Stimulated activated naive CD8-positive, alpha-beta T cell treated with anti-CD3 and anti-CD28 coated beads, Interleukin-15, Interleukin-2, amounts not matched to agents 100 U/mL and 50 U/mL, for 24 hours (primary cell): ENCODE measurements at places on chromosomes 11 and 22.

DNA sequence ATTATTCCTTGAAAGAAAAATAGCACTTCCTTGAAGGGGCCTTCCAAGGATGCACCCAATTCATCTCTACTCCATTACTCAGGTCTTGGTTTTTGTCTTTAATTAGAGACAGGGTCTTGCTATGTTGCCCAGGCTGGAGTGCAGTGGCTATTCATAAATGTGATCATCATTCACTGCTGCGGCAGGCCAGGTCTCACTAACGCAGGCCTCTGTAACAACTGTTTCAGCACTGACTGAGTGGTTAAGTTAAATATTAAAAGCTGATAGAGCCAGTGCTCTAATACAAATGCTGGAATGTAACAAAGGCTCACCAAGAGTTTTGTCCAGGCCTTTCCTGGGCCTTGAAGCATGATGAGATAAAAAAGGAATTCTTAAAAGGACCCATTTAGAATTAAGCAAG is 61.4 kb upstream of the GNAZ start:
- no peak for DNase-seq

DNA sequence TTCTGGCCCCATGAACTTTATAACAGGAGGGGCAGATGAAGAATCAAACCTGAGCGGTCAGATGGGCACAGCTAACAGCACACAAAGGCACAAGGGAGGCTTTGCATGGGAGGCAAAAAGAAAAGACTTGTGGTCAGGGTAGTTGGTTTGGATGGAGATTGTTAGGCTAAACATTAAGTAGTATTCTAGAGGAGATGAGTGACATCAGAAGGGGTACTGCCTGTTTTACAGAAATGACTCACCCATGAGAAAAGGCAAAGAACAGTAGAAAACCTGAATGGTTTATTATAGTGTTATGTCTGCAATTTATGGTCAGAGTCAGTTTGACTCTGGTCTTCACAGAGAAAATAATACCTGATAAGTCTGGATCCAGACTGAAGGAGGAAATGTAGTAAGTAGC is 129.8 kb upstream of the KIRREL3 start:
- no peak for DNase-seq

- no peak for DNase-seq
Observed at GRCh38 chr11:100855466-100856067, 168.5 kb downstream of the ARHGAP42 start.

DNA sequence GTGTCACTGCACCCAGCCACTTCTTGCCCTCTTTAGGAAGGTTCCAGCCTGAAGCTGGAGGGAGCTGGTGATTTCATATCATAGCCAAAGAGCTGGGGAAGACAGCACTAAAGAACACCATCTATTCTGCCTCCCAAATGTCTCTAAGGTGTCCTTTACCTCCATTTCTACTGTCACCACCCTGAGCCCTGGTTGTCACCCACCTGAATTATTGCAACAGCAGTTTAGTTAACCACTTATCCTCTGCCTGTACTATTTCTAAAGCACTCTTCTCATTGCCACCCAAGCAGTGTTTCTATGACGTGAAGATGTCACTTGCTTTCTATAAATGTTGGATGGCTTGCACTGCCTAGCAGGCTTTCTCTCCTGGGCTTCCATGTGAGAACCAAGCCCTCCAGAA is 69.4 kb upstream of the EED start:
- DNase-seq: no peak

DNA sequence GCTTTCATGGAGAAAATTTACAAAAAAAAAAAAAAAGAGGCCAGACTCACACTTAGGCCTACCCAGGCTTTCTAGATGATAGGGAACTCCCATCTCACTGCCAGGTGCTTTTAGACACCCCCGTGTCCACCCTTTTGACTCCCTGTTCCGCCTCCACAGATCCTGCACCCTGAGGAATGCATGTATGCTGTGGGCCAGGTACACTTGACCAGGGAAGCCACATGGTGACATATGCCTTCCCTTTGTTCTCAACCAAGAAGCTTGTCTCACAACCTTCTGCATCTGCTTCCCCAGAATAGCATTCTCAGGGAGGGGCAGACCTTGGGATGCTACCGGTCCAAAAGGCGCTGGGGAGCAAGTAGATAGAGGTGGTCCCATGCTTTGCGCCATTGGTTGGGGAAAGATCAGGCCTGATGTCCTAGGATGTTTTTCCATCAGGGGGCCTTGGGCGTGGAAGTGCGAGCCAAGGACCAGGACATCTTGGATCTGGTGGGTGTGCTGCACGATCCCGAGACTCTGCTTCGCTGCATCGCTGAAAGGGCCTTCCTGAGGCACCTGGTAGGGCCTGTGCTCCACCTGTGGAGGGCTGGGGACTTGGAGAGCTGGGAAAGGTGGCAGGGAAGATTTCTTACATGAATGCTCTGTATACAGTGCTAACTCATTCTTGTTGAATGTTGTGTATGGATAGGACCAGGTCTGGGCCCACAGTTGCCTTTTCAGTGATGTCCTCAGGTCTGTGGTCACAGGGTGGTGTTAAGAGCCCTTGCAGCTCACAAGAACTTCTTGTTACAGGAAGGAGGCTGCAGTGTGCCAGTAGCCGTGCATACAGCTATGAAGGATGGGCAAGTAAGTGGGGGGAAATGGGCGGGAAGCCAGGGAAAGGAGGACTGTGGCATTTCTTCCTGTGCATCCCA is 7.5 kb downstream of the HMBS start:
- DNase-seq: no peak

DNA sequence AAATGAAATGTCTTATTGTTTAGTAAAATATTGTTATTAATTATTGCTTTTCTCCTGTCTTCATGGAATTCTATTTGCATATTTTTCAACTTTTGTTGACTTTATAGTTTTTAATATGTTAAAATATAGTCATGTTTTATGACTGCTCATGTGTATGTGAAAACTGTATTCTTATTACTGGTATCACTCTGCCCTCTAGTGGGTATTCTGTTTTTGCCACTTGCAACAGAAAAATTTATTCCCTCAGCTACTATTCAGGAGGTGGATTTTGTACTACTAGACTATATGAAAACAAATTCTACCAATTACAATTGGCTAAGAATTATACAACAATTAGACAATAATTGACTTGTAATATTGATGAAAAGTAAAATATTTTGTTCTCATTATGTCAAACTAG is 45.0 kb downstream of the OR4C6 start:
- no peak for DNase-seq

DNA sequence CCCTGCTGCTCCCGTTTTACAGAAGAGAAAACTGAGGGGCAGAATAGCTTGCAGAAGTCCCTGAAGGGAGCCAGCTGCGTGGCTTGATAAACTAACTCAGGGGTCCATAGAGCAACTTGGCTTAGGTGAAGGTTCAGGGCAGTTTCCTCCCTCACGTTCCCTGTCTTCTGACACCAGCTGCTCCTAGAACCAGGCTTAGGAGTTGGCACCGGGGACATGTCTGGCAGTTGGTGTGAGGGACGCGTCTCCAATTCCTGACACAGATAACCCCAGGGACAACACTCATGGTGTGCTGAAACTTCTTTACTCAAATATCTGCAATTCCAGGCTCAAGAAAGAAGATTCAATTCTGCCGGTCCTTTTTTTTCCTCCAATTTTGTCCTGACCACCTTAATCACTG is 85.7 kb downstream of the DSCAML1 start:
- DNase-seq: no peak

- no peak for DNase-seq
Observed at GRCh38 chr11:11708256-11708655, 86.5 kb upstream of the GALNT18 start.

- DNase-seq: no peak
Observed at GRCh38 chr11:107691000-107691750, 20.7 kb downstream of the SLN start.

DNA sequence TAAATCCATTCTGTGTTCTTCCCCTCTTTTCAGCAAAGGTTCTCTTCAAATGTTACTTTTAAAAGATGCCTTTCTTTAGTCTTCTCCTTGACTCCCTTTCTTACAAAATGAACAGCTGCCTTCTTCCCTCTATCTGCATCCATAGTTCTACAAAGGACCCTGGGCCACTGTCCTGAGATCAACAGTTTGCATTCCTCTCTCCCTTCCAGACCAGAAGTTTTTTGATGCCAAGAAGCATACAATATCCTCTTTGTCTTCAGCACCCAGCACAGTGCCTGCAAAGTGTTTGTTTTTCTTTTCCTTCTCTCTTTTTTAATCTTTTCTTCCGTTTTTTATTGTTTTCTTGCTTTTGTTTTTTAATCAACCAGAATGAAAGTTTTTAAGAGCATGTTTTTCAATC is 183.5 kb upstream of the SNX19 start:
- DNase-seq: no peak

DNA sequence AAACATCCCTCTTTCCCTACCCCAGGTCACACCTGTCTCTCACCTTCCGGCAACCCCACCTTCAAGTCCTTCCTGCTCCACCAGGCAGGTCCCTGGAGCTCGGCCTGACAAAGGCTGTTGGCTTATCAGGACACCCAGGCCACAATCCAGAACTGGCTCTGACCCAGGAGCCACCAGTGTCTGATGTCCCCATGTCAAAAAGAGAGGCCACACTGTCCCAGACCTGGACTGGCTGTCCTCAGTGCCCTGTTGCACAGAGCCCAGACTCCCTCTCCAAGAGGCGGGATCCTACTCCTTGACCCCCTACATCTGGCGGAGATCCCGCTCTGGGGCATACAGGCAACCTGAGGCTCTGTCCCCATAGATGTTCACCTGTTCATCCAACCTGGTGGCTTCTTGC is 116.0 kb downstream of the MN1 start:
- DNase-seq: no peak

- DNase-seq: no peak
Observed at GRCh38 chr11:103910721-103911120, 125.7 kb upstream of the DDI1 start.

GRCh38 chr22:45817745-45818423 is 146.2 kb downstream of the ATXN10 start:
- DNase-seq: no peak

DNA sequence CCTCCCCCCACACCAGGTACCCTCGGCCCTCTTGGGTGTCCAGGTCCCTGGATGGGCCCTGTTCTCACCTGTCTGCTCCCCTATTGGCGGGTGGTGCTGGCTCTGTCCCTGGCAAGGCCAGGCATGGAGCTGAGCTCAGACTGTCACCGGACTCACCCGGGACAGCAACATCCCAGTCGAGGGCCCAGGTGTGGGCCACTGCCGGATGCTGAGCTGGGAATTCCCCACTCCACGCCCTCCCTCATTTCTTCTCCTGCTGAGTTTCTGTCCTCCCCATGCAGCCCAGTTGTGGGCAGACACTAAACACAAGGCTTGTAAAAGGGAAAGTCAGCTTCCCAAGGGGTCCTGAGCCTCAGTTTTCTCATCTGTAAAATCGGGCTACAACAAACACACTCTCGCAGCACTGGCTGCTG is 2.0 kb upstream of the AP5B1 start:
- no peak for DNase-seq

- DNase-seq: no peak
Observed at GRCh38 chr11:27646051-27646818, 54.0 kb downstream of the BDNF start.

DNA sequence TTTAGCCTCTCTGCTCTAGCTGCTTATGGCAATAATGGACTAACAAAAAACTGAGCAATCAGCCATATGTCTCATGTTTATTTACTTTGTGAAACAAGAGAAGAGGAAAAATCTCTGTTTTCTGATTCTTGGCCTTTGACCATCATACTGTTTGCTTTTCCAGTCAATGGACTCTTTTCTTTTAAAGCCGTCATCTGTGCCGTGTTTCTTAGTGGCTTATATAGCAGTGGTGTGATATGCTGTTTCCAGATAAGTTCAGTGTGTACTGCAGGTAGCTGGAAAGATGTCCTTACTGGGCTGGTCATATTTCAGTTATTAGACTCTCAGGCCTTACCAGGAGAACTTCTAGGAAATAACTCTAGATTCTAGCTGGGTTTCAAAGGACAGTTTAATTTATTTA is 33.6 kb upstream of the TECTA start:
- DNase-seq: no peak

GRCh38 chr11:131422029-131422428 is 51.6 kb downstream of the NTM start:
- DNase-seq: no peak

DNA sequence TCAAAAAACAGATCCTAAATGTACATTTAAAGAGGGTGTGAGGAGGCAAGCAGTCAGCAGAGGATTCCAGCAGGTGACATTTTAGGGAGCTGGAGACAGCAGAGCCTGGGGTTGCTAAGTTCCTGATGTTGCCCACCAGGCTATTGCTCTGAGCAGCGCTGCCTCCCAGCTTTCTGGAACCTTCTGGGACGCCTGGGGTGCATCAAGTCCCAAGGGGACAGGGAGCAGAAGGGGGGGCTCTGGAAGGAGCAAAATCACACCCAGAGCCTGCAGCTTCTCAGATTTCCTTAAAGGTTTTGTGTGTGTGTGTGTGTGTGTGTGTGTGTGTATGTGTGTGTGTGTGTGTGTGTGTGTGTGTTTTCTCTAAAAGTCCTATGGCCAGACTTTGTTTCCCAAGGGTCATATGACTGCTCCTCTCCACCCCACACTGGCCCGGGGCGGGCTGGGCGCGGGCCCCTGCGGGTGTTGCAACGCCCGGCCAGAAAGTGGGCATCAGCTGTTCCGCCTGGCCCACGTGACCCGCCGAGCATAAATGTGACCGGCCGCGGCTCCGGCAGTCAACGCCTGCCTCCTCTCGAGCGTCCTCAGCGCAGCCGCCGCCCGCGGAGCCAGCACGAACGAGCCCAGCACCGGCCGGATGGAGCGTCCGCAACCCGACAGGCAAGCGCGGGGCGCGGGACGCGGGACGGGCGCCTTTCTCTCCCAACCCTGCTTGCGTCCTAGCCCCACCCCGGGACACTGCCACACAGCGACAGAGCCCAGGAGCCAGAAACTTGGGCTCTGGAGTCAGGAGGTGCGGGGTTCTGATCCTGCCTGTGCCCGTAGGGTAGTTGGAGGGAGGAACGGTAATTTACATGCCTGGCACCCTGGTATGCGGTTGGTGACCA is at the start of gene HMOX1:
TSS of gene HMOX1 (plus strand) at position 560 of the 887 bp plus-strand sequence. CDS start at position 638, 78 bp downstream.
- peak; percentile 65 for DNase-seq

- DNase-seq: no peak
Observed at GRCh38 chr22:37172266-37173245, 15.5 kb downstream of the C1QTNF6 start.

GRCh38 chr11:96906476-96906875 is 516.7 kb downstream of the JRKL start:
- DNase-seq: no peak
